ENCODE measurements at places on chromosomes 2 and 18. TPM values are rescaled to one million over a fixed set of nuclear protein-coding genes. Genes with fewer than 3 reads are reported as not detected.

DNA sequence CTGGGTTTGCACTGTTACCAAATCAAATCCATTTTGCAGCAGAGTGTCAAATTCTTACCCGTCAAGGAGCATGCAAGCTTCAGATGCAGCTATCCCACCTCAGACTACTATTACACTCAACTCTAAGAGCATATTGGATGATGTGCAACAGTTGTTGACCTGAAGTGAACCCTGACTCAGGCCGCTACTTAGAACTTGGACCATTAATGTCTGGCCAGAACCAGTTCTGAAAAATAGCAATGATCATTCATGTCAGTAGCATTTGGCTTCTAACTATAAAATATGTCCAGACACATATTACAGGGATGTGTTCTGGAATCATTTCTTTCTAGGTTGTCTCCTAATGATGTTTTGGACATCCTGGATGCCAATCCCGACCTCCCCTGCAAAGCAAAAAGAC, 135.5 kb upstream of the PKDCC start:
- DNase-seq: no peak

DNA sequence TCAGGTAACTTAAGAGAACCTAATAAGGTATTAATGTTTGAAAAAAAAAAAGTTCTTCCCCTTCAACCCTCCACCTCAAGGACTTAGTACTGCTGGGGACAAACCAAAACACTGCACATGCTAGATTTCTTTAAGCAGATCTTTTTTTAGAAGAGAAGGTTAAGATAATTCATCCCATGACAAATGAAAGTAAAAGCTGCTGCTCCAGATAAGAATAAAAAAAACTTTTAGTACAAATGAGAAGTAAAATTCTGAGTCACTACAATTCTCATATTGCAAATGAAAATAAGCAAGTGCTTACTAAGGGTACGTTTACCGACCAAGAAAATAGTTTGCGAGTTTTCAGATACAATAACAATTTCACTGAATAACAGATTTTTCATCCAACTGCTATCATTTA, 8.9 kb downstream of the STAM2 start:
- DNase-seq: no peak

GRCh38 chr2:135175177-135175576, 123.1 kb downstream of the RAB3GAP1 start:
- DNase-seq: no peak

- no peak for DNase-seq
Measured at GRCh38 chr2:185108588-185108987, 510.3 kb downstream of the ZNF804A start.

GRCh38 chr2:209998596-209998995, 3.8 kb upstream of the RPE start:
- DNase-seq: no peak

ALPP gene
- polyA plus RNA-seq: 0.20 TPM

SH3RF3 gene
- polyA plus RNA-seq: 4.7 TPM

SCN9A gene
- 2.9 TPM for polyA plus RNA-seq

SEH1L gene
- 46.6 TPM for polyA plus RNA-seq

Measured in left renal pelvis (tissue), 4 donors.